ENCODE measurements at places on chromosomes 5 and 9. TPM values are rescaled to one million over a fixed set of nuclear protein-coding genes. Genes with fewer than 3 reads are reported as not detected.

DNA sequence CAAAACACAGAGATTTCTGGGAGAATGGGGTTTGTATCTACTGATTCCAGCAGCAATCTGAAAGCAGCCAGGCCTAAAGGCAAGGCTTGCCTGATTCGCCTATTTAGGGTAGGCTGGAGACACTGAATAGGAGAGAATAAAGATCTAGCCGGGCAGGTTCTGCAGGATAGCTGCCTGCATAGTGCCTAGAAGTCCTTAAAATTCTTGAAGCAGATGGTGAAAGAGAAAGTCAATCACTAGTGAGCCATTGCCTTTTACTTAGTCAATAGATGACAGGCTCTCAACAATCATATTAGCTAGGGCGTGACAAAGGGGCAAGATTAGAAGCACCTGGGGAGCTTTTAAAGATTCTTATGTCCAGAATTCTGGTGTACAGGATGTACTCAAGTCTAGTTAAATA lies 522.7 kb downstream of the HTR1A start:
- H3K4me3 ChIP-seq, result no peak overlapping the region
- H3K36me3 ChIP-seq, result no peaks in the 10 kb centered on the region
- DNase-seq, result no peak
- H3K27me3 ChIP-seq, result peaks cover 10% of the 10 kb centered on the region
- no peaks in the 10 kb centered on the region for H3K4me1 ChIP-seq
- H3K27ac ChIP-seq, result no peak overlapping the region

- no peak overlapping the region for H3K27ac ChIP-seq
- H3K27me3 ChIP-seq, result peaks cover 3% of the 10 kb centered on the region
- no peaks in the 10 kb centered on the region for H3K36me3 ChIP-seq
- peaks cover 7% of the 10 kb centered on the region for H3K4me1 ChIP-seq
- no peak for DNase-seq
These were observed 109.1 kb downstream of the EGFLAM start for GRCh38 chr5:38367410-38367809.

DNA sequence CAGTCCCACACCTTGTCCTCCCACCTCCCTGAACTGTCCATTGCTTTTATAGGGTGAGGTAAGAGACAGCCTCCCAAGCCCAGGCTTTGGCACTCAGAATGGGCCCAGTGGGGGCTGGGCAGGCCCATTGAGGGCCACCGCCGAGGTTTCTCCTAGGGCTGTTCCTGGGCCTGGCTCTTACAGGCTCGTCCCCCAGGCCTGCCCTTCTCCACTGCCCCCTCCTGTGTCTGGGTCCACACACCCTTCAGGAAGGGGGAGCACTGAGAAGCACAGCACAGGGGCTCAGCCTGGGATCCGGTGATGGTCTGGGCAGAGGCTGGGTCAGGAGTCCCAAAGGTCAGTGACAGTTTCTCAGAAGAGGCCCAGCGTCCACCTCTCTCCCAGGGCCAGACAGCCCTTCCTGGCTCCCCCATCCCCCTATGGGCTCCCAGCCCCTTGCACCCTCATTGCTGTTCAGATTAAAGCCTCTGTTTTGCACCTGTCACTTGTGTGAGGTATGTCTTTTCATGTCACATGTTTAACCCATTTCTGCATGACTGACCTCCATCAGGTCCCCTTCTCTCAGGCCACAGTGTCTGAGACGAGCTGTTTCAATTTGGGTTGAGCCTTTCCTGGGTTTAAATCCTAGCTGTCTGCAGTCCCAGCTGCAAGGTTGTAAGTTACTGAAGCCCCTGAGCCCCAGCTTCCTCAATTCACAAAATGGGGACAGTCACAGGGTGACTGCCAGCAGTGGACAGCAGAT lies 29.4 kb downstream of the IER5L start:
- peaks cover 34% of the 10 kb centered on the region for H3K4me1 ChIP-seq
- H3K36me3 ChIP-seq, result peaks cover 13% of the 10 kb centered on the region
- no peaks in the 10 kb centered on the region for H3K27me3 ChIP-seq
- no peak for DNase-seq
- peak overlapping the region; percentile 45 for H3K27ac ChIP-seq

DNA sequence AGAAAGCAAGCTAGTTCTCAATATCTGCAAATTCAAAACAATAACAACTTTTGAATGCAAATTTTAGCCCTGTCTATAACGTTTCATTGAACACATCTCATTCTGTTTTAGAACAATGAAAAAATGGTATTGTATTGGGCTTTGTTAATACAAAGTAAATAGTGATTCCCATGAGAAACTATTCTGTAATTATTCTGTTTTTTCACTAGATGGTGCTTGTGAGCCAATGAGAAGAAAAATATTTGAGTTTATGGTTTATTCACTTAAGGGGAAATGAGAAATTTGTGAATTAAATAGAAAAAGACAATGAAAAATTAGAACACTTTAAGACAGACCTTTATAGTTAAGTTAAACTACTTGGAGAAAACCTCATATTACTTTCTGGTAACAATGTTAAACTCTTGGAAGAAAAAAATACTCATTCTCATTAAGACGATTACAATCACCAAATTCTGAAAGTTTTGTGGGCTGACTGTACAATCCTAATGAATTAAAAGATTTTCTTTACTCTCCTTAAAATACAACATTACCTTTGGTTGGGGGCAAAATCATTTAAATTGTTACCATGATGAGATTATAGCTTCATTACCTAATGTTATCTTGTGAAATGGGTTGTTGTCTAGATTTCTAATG lies 127.0 kb downstream of the NNT start:
- no peak overlapping the region for H3K4me3 ChIP-seq
- H3K27ac ChIP-seq, result no peak overlapping the region
- peaks cover 3% of the 10 kb centered on the region for H3K4me1 ChIP-seq

GRCh38 chr9:87095951-87096350 lies 148.6 kb upstream of the GAS1 start:
- no peak overlapping the region for H3K4me3 ChIP-seq
- no peaks in the 10 kb centered on the region for H3K4me1 ChIP-seq
- no peaks in the 10 kb centered on the region for H3K36me3 ChIP-seq
- no peak overlapping the region for H3K27ac ChIP-seq

- no peak overlapping the region for H3K27ac ChIP-seq
- H3K27me3 ChIP-seq, result no peaks in the 10 kb centered on the region
- H3K4me3 ChIP-seq, result no peak overlapping the region
- H3K4me1 ChIP-seq, result no peaks in the 10 kb centered on the region
These were observed 21.5 kb upstream of the GDA start for GRCh38 chr9:72127753-72128152.

GRCh38 chr9:112836394-112836793 lies 54.3 kb downstream of the SLC46A2 start:
- peaks cover under 1% of the 10 kb centered on the region for H3K4me1 ChIP-seq
- H3K36me3 ChIP-seq, result peaks cover 34% of the 10 kb centered on the region
- H3K4me3 ChIP-seq, result no peak overlapping the region
- H3K27ac ChIP-seq, result no peak overlapping the region
- DNase-seq, result no peak

GRCh38 chr5:181261320-181262049 lies 542 bp upstream of the TRIM52 start:
- DNase-seq, result no peak
- peak overlapping the region; percentile 97 for H3K27ac ChIP-seq
- peaks cover 41% of the 10 kb centered on the region for H3K4me1 ChIP-seq

The NKD2 gene
- not detected for total RNA-seq

The B4GALT1 gene
- total RNA-seq, result 83.5 TPM

The SYNPO gene
- 195 TPM for total RNA-seq

Data from chondrocyte (in vitro differentiated cells).